ENCODE measurements at places on chromosomes 5 and 9.

GRCh38 chr9:90838098-90838497, 36.5 kb downstream of the SYK start:
- no peak for DNase-seq

- no peak for DNase-seq
Observed at GRCh38 chr5:25662610-25663009, 1017.8 kb upstream of the CDH10 start.

GRCh38 chr5:139407517-139407916, 3.6 kb upstream of the SPATA24 start:
- DNase-seq = no peak

DNA sequence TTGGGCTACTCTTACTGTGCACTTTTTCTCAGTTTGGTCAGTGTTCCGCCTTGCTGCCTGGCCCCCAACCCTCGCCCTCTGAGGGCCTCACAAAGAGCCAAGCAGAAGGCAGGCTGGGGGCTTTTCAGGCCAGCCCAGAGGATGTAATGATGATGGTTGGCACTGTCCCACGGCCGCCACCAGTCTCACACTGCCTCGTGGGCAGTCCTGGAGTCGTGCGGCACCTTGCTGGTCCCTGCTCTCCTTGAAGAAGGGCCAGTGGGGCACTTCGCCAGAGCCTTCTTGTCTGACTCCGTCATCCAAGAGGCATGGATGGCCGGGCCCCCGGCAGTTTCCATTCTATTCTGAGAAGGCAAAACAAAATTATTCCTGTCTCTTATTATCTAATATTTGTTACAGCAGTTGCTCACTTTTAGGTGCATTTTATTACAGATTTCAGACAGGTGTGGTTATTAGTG, 21.0 kb downstream of the TENT4A start:
- DNase-seq = peak; percentile 37
